ENCODE measurements at places on chromosomes 7 and 10.

DNA sequence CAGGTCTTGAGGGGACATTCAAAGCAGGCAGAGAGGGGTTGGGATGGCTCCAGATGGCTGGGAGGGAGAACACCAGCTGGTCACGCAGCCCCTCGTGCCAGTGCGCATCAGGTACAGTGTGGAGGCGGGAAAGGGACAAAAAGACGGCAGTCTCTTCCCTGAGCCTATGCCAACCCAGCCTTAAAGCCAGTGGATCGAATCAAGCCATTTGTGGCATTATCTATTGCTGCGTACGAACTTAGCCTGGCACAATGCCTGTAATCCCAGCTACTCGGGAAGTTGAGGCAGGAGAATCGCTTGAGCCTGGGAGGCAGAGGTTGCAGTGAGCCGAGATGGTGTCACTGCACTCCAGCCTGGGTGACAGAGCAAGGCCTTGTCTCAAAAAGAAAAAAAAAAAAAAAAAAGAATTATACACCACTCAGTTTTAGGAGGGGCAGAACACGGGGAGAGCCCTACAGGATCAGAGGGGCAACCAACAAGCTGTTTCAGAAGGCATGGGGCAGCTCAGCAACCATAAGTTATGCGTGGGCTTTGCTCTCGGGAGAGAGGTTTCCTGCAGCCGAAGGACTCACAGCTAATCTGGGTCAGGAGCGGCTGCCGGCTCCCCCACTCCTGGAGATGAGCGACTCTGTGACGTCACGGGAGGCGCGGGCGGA lies 356 bp upstream of the NDUFB2 start:
- DNase-seq: peak; percentile 71

DNA sequence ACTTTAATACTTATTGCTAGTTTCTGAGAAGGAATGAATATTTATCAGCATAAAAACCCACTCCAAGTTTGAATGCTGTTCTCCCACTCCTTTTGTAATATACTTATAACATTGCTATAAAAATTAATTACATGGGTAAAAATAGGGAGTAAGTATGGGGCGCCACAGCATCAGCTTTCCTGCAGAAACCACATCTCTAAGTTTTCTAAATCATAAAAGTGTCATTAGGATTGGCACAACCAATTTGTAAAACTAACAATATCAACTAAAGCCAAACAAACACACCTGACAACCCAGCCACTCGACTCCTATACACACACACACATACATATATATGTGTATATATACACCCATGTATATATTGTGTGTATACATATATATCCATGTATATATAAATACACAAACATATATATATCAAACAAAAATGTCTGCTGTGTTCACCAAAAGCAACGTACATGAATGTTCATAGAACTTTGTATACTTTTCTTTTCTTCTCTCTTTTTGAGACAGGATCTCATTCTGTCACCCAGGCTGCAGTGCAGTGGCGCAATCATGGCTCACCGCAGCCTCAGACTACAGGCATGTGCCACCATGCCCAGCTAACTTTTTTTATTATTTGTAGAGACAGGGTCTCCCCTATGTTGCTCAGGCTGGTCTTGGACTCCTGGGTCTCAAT lies 14.8 kb upstream of the LRRC17 start:
- DNase-seq: no peak

DNA sequence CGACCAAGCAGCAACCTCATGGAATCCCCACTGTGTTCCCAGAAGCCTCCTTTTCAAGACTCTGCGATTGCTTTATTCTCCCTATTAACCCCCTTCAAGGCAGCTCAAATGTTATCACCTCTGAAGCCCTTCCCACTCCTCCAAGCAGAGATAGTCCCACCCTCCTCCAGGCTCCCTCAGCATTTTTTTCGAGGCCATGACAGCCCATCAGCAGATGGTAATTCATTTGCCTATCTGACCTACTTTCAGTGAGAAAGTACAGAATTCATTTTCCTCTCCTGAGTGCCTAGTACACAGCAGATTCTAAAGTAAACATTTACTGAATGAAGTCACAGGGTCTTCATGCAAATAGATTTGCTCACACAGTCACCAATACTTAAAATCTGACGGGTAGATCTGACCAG lies 47.8 kb downstream of the HERPUD2 start:
- no peak for DNase-seq

DNA sequence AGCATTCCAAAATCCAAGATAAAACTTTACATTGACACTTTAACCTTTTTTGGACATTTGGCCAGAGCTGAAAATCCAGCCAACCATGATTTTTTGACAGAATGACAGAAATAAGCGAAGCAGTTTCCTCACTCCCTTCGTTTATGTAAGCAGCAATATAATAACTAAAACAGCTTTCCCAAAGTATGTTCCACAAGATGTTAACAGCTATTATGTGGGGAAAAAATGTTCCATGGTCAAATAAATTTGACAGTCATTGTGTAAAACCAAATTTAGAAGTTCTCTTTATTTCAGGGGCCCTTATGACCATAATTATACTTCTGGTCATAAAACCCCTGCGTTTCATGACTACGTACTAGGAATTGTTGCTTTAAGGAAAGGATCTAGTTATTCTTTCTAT lies 416.5 kb downstream of the MAGI2 start:
- no peak for DNase-seq

GRCh38 chr7:43876241-43876640 lies 6.9 kb upstream of the MRPS24 start:
- DNase-seq: no peak

GRCh38 chr10:113471241-113471996 lies 81.4 kb upstream of the HABP2 start:
- DNase-seq: no peak

DNA sequence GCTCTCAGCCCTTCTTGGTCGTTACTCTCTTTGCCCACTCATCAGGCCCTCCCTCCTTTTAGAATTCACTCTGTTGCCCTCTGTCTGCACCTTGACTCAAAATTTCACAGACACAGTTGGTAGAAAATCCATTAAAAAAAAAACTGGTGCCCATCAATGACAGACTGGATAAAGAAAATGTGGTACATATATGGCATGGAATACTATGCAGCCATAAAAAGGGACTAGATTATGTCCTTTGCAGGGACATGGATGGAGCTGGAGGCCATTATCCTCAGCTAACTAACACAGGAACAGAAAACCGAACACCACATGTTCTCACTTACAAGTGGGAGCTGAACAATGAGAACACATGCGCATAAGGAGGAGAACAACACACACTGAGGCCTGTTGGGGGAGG lies 115.7 kb downstream of the PARP12 start:
- DNase-seq: no peak

- no peak for DNase-seq
Observed at GRCh38 chr10:70978816-70979480, 90.6 kb upstream of the PCBD1 start.

DNA sequence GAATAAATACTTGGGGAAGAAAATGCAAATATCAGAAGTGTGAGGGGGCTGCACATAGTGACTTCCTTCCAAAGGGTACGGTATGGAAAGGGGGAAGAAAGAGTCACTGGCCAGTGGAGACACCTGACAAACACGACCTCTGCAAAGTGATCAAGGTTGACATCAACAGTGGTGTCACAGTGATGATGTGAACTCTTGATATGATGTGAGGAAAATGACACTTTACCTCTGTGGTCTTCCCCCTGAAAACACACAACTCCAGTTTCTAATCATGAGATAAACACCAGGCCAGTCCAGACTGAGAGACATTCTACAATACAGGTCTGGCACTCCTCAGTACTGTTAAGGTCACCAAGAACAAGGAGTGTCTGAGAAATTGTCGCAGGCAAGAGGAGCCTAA lies 169.7 kb downstream of the BUB3 start:
- no peak for DNase-seq

DNA sequence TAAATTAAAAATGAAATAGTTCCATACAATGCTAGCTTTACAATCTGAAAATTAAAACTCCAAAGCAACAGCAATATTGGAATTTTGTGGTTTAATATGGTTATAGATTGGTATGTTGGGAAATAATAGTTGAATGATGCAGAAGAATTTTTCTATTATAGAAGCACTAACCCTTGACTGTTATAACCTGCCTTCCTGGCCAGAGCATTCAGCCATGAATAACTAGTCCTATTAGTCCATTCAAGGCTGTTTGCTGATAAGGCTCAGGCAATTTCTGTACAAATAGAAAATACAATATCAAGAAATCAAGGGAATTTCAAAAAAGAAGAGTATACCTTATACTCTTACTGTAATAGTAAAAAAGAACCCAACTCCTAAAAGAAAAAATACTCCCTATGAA lies 101.6 kb upstream of the SP4 start:
- DNase-seq: no peak

- no peak for DNase-seq
Observed at GRCh38 chr7:77329466-77330168, 86.5 kb downstream of the GSAP start.

DNA sequence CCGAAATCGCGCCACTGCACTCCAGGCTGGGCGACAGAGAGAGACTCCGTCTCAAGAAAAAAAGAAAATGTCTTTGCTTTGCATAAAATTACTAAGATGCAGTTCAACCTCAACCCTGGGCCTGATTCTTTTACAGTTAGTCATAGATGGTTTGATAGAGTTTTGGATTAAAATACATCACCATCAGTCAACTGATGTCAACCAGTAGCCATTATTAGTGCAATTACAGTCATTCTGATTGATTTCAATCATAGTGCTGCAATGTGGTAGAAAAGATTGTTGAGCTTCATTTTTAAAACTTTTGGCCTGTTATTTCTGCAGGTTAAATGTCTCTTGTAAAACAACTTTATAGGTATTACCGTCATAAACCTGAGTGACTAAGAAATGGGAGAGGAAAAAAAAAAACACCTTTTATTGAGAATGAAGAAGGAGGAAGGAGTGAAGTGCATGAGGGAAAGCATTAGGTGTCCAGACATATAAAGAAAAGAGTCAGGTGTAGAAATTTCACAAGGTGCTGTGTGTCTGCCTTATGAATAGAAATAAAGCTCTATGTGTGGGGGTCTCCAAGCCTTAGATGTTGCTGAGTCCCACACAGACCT lies 150.6 kb downstream of the TRIL start:
- no peak for DNase-seq

- DNase-seq: peak; percentile 9
Observed at GRCh38 chr10:48215486-48216203, 58.9 kb downstream of the FRMPD2 start.

GRCh38 chr10:16689227-16689626 lies 128.0 kb downstream of the RSU1 start:
- DNase-seq: no peak

GRCh38 chr10:113434315-113434714 lies 118.5 kb upstream of the HABP2 start:
- no peak for DNase-seq

GRCh38 chr7:125326666-125327255 lies 397.1 kb upstream of the POT1 start:
- peak; percentile 18 for DNase-seq

GRCh38 chr7:118153551-118154177 lies 30.3 kb upstream of the LSM8 start:
- DNase-seq: no peak

DNA sequence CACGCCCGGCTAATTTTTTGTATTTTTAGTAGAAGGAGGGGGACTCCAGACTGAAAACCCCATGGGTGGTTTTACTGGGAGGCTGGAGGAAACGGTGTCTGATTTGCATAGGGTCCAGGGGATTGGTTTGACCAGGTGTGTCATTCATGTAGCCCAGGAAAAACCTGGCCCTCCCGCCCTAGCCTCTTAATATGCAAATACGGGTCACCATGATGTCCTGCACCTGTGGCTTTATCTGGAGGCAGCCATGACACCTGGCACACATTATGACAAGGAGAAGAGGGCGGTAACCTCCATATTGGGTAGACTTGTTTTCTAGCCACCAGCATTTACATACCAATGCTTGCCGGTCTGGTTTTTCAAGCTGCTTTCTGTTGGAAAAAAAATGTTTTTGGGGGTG lies 68.0 kb downstream of the TRIL start:
- no peak for DNase-seq

DNA sequence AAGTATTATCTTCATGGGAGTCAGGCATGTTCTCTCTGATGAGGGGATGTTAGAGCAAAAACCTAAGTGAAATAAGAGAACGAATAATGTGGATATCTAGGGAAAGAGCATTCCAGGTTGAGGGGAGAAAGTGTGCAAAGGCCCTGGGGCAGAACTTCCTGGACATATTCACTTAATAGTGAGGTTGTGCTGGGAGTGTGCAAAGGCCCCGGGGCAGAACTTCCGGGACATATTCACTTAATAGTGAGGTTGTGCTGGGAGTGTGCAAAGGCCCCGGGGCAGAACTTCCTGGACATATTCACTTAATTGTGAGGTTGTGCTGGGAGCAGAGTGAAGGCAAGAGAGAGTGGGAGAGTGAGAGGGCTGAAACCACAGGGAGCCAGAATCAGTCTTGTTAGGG lies 11.8 kb downstream of the PON1 start:
- no peak for DNase-seq

- no peak for DNase-seq
Observed at GRCh38 chr10:28963539-28964221, 286.4 kb downstream of the BAMBI start.

DNA sequence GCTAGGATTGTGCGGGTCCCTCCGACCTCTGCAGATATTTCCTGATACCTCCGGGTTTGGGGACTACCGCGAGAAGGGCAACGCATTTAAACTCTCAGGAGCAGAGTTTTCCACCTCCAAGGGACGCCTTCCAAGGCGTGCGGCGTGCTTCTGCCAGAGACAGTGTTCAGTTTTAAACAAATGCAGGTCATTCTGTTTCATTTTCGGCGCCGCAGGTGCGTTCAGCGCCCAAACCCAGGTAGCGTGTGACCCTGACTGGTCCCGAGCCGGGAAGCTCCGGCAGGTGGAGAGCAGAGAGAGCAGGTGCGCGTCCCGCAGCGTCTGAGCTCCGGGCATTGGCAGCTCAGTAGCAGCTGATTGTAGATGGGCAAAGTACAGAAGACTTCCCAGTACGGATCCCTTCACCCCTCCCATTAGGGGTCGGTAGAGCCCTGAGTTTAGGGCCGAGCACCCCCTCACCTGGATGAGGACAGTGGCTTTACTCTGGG lies 1.4 kb upstream of the CYP26A1 start:
- no peak for DNase-seq

GRCh38 chr10:78861529-78862327 lies 207.0 kb upstream of the ZMIZ1 start:
- DNase-seq: no peak

Measured in astrocyte of the cerebellum (primary cell).